SW 1271 (cell line): ENCODE measurements at places on chromosomes 1 and 21.

- no peak for DNase-seq
Observed at GRCh38 chr21:28872218-28872617, 120.5 kb downstream of the LTN1 start.

- DNase-seq = no peak
Observed at GRCh38 chr1:38964140-38964548, 22.5 kb upstream of the RHBDL2 start.

GRCh38 chr1:224259986-224260385, 70.0 kb downstream of the NVL start:
- DNase-seq = no peak

DNA sequence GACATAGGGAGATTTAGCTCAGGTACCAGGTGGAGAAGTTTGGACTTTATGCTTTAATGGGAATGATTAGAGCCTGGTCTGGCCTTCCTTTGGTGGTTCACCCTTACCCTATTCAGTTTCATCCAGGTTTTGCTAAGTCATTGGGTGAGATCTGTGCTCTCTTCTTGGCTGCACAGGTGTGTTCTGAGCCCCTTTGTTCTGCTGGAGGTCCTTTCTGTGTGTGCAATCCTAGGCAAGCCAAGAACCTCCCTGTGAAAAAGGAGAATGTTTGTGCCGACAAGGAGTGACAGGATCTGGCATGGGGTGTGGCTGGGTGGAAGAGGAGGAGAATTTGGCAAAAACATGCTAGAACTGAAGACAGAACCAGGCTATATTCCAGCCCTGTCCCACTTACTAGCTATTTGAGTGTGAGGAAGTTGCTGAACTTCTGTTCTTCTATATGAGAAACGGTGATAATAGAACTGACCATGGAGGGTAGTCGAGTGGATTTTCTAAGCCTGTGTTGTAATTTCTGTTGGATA, 4.6 kb downstream of the GSTM5 start:
- DNase-seq = no peak

- no peak for DNase-seq
Observed at GRCh38 chr1:170375082-170375723, 156.8 kb upstream of the GORAB start.

GRCh38 chr1:33712186-33712585, 151.7 kb upstream of the HMGB4 start:
- DNase-seq = no peak

DNA sequence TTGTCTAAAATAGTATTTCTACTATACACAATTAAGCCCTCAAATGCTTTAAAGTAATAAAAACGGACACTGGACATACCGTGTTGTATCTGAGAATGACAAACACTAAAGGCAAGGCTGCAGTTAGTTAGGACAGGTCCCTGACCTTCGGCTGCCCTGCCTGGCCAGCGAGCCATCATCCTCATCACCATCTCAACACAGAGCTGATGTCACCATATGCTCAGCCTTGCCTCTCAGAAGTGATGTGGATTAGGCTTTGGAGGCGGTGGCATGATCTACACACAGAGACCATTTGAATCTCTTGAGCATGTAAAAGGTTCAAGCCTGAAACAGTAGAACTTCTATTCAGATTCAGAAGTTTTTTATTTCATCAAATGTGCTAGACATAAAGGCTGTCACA, 244.7 kb downstream of the SDCCAG8 start:
- no peak for DNase-seq

DNA sequence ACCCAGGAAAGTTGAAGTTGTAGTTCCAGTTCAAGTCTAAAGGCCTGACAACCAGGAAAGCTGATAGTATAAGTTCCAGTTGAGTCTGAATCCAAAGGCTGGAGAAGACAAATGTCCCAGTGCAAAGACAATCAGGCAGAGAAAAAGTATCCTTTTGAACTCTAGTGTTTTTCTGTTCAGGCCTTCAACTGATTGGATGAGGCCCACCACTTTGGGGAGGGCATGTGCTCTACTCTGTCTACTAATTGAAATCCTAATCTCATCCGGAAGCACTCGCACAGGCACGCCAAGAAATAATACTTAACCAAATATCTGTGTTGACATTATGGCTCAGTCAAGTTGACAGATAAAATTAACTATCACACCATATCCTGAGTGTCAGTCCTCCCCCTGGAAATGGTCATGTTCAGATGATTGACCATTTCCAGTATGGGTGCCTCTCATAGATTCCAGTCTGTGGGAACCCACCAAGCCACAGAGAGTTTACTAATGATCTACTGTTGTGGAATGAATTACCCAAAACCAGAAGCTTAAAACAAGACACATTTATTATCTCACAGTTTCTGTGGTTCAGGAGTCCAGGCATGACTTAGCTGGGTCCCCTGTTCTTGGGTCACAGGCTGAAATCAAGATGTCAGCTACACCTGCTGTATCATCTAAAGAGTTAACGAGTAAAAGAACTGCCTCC, 296.3 kb upstream of the ZP4 start:
- no peak for DNase-seq

GRCh38 chr1:65457868-65458267, 37.4 kb downstream of the LEPR start:
- DNase-seq = no peak

GRCh38 chr1:180920702-180921101, 8.0 kb downstream of the KIAA1614 start:
- DNase-seq = no peak

- DNase-seq = no peak
Observed at GRCh38 chr1:107531065-107531908, 390.4 kb downstream of the NTNG1 start.

GRCh38 chr1:48196237-48196636, 26.3 kb upstream of the SLC5A9 start:
- no peak for DNase-seq

DNA sequence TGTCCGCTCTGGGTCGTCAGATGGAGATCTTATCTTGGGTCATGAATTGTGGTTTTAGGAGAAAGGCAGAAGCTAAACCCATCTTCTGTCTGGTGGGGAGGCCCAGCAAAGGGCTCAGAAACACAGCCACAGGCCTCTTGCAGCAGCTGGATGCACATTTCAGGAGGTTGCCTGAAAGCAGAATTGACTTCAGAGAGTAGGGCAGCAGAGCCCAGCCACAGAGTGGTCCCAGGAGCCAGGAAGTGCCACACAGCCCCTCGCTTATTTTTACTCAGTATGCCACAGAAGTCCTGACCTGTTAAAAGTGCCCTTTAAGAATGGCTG, 8.3 kb upstream of the RIPK4 start:
- DNase-seq = no peak

GRCh38 chr1:26627954-26628353, 67.9 kb upstream of the ARID1A start:
- no peak for DNase-seq

DNA sequence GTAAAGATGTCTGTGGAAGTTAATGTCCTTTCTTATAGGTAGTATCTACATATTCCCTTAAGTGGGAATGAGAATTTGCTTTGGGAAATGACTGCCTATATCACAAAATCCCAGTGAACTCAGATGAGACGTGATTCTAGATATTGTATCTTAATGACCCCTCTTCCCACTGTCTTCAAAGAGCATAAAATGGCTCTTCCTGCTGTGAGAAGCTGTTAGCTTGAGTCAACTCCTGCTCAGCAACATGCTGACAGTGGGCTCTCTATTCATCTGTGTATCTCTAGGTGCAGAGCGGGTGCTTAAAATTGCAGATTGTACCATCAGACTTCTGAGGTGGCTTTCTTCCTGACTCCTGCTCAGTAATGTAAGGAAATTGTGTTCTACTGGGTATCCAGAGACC, 100.6 kb downstream of the SPAG17 start:
- DNase-seq = no peak

DNA sequence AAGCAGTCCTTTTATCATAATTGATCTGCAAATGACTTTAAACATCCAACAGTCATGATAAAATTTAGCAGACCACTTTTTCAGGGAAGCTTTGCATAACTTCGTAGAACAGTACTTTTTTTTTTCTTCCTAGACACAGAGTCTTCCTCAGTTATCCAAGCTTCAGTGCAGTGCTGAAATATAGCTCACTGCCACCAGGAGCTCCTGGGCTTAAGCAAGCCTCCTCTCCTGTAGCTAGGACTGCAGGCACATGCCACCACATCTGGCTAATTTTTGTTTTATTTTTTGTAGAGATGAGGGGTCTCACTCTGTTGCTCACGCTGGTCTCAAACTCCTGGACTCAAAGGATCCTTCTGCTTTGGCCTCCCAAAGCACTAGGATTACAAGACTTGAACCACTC, 3.8 kb downstream of the F13B start:
- no peak for DNase-seq

GRCh38 chr1:156295391-156295947, at the start of gene GLMP:
TSS of gene GLMP (minus strand) at chr1:156295679. CDS start at chr1:156295645, 34 bp downstream.
- DNase-seq = peak; percentile 45

GRCh38 chr1:191831572-191831971, 326.7 kb upstream of the RGS18 start:
- no peak for DNase-seq

DNA sequence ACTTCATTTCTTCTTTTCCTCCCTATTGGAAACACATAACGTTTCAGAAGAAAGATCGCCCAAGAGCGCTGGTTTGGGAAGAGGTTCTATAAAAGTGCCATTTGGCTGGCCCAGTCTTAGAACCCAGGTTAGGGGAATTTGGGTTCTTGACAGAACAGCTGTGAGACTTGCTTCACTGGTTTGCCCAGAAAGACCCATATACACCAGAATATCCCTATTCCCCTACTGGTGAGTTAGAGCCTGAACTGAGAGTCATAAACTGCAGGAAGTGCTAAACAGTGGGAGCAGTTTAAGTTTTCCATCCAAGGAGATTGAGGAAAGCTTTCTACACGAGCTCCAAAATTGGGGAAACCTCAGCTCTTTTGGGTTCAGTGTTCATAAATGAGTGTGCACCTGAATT, 275.2 kb downstream of the VAV3 start:
- no peak for DNase-seq

GRCh38 chr1:163230827-163231226, 28.1 kb upstream of the RGS5 start:
- no peak for DNase-seq

DNA sequence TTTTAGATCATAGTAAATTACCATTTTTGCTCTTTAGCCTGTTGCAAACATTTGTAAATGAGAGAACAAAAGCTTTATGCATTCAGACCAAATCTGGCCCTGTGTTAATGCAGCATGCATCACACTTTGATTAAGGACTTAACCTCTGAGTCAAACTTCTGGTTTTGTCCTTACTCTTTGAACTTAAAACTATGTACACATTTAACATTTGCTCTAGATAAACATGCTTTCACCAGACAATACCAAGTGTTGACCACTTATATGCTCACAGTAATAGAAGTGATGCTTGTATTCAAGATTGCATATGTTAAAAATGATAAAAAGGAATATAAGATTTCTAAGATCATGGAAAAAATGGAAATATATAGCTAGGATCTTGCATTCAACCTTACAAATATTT, 1095.3 kb downstream of the ADGRL2 start:
- DNase-seq = no peak

GRCh38 chr21:36070999-36071398, 1.2 kb downstream of the CBR1 start:
- no peak for DNase-seq

DNA sequence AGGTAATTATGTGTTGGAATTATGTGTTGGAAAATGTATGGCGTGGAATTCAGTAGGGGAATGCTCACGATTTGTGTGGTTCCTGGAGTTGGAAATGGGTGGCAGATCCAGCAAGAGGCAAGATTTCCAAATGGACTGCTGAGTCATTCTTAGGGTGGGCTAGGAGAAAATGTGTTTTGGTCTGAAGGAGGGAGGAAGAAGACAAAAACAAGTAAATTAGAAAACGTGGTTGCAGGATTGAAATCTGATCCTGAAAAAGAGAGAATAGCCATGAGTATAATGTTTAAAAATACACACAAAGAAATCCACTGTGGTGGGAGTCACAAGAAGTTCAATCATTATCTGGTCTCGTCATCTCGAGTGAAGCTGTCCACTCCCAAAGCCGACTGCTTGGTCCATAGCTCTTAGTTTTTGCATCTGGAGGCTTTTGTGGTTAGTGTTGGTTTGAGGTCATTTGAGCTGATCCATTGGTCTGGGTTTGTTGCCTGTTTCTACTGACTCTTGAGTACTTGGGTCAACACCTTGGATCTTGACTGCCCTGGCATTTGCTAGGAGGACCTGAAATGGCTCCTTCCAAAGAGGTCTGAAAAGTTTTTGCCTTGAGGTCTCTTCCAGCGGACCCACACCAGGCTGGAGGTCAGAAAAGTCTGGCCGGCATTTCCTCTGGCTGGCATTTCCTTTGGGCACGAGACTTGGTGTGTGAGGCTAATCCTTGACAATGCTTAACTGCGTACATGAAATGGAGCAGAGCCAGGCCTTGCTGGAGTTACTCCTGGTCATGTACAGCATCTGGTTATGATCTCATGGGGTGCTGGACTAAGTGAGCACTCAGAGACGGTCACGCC, 9.2 kb downstream of the MX2 start:
- no peak for DNase-seq

DNA sequence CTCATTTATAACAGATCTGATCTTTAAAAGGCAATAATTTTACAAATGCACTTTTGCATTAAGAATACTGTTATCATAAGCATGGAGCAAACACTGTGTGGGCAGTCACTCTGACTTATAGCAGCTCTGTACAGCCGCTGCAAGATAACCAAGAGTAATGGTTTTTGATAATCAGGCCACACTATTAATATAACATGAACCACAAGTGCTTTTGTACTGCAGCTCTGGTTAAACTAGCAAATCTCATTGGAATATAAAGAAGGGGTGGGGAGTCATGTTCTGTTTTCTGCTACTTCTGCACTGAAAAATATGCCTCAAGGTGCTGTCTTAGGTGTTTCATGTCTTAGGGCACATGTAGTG, 357.4 kb downstream of the LMO4 start:
- no peak for DNase-seq

- DNase-seq = no peak
Observed at GRCh38 chr1:18989176-18989799, 32.8 kb upstream of the IFFO2 start.

- no peak for DNase-seq
Observed at GRCh38 chr1:80244372-80244771, 1237.8 kb upstream of the ADGRL4 start.

- DNase-seq = no peak
Observed at GRCh38 chr1:42744148-42744413, 4.0 kb upstream of the CLDN19 start.

- no peak for DNase-seq
Observed at GRCh38 chr1:35598895-35599294, 25.8 kb downstream of the TFAP2E start.

GRCh38 chr1:95286479-95286878, 52.5 kb downstream of the RWDD3 start:
- DNase-seq = no peak

- DNase-seq = no peak
Observed at GRCh38 chr1:91546301-91546581, 45.6 kb downstream of the CDC7 start.
